Endothelial cell of umbilical vein (primary cell): ENCODE measurements at places on chromosomes 7 and 10. TPM values are rescaled to one million over a fixed set of nuclear protein-coding genes. Genes with fewer than 3 reads are reported as not detected.

DNA sequence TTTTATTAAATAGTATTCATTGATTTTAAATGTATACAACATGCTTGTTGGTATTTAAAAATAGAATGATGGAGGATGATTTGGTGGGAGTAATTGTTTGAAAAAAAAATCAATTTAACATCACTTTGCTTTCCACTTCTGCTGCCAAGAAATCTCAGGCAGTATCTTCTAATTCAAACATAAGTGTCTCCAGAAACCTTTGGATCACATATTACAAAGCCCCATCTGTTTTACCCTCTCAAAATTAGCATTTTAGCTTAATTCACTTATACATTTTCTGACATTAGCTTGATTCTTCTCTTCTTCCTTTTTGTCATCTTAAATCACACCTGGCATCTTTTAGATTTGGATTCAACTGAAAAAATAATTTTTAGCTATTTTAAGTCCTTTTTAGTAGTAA is 72.9 kb upstream of the KMT2C start:
- DNase-seq = no peak
- H3K4me3 ChIP-seq = no peak overlapping the region
- no peaks in the 10 kb centered on the region for H3K27me3 ChIP-seq
- H3K4me1 ChIP-seq = no peaks in the 10 kb centered on the region

- no peaks in the 10 kb centered on the region for H3K27me3 ChIP-seq
- no peak overlapping the region for H3K27ac ChIP-seq
- H3K36me3 ChIP-seq = no peaks in the 10 kb centered on the region
- H3K4me3 ChIP-seq = no peak overlapping the region
Measured at GRCh38 chr10:7526017-7526400, 115.2 kb upstream of the SFMBT2 start.

GRCh38 chr7:1901431-1902210 is 231.5 kb downstream of the ELFN1 start:
- H3K27me3 ChIP-seq = no peaks in the 10 kb centered on the region
- H3K36me3 ChIP-seq = no peaks in the 10 kb centered on the region
- H3K4me1 ChIP-seq = no peaks in the 10 kb centered on the region
- no peak overlapping the region for H3K4me3 ChIP-seq

Gene MSS51
- 3.1 and 3.5 TPM in 2 replicates for total RNA-seq
